ENCODE measurements at places on chromosomes 5 and 9.

GRCh38 chr5:122465031-122465577 is 153.1 kb downstream of the SNCAIP start:
- DNase-seq, result no peak

DNA sequence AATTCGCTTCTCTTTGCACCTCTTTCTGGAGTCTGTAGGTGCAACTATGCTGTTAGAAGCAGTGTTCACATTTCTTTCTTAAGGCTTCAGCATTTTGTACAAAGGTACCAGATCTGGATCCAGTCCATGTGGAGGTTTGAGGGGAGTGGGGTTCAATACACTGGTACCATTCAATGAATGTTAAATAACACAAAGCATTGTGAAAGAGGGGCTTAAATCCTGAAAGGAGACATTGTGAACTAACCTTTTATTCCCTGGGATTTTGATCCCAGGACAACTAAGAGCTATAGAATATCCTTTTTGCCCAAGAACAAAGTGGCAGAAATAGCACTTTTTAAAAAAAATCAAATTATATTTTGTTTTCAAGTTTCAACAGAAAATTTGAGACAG is 107.7 kb upstream of the VCAN start:
- no peak for DNase-seq

DNA sequence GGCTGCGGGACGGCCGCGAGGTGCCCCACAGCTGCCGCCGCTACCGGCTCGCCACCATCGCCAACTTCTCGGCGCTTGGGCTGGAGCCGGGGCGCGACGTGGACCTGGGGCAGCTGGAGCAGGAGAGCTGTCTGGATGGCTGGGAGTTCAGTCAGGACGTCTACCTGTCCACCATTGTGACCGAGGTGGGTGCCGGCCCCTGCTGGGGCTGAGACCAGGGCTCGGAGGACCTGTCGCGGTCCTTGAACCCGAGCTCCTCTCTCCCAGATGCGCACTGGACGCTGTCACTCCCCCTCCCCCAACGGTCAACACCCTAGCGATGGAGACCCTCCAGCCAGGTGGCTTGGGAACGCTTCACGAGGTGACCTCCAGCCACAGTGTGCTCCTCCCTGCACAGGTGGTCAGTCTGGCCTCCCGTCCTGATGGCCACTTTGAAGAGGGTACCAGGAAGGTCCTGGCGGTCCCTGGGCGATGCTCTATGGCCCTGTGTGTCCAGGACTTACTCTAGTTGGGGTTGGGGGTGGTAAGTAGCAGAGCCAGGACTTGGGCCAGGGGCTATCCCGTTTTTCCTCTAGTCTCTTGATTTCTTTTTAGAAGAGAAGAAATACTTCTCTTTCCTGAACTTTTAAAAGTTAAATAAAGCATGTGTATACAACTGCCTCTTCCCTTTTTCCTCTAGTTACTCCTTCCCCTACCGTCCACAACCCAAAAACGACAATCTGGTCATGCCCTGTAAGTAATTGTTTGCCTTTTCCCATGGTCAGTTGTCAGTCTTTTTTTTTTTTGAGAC is 866 bp downstream of the SLC22A5 start:
- DNase-seq, result no peak

- DNase-seq, result no peak
Observed at GRCh38 chr9:134031783-134032182, 6.5 kb downstream of the BRD3OS start.

GRCh38 chr5:127642949-127643348 is 5.9 kb upstream of the CTXN3 start:
- DNase-seq, result no peak

- no peak for DNase-seq
Observed at GRCh38 chr9:71822456-71822855, 54.1 kb upstream of the CEMIP2 start.
